GOT3 (cell line): ENCODE measurements at places on chromosomes 6 and 20.

DNA sequence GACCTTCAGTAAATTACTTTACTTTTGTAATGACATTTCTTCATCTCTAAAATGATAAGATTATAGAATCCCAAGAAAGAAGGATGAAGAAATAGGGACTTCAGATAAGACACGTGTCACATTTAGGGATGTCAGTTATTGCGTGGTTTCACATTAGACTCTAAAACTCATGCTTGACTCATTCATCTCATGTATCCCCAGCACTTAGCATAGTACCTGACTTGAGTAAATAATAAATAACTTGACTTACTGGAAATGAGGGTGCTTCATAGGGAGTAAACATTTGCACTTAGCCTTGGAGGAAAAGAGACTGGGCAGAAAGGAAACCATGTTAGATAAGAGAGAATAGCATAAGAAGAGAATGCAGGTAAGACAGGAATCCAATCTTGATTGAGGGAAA, 37.2 kb downstream of the VTA1 start:
- DNase-seq: no peak

GRCh38 chr6:32088487-32089049, 20.6 kb downstream of the TNXB start:
- no peak for DNase-seq

DNA sequence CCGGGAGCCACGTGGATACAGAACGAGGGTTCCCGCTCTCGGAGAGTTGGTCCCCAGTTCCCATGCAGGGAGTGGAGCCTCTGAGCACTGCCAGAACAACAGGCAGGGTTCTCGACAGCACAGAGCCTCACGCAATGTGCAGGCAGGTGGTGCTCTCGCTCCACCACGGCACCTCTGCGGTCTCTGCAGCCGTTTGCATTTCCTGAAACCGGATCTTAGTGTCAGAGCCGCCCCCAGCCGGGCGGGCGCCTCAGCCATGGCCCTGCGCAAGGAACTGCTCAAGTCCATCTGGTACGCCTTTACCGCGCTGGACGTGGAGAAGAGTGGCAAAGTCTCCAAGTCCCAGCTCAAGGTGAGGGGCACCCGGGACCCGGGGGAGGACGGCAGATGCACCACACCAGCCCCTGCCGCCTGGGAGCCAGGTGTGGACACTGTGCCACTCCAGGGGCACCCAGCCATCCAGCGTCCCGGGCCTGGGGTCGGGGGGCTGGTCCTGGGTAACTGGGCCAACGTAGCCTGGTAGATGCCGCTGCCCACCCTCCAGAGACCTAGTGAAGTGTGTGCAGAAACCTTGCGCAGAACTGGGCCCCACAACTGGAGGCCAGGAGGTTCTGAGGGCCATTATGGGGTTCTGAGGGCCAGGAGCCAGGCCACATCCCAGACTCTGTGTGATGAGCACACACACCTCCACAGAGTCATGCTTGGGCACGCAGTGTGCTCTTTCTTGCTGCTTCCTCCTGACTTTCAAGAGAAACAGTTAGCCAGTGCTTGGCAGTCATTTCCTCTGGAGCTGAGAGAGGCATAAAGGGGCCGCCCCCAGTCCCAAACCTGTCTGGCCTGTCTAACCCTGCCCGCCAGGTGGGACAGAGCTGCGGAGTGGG, at the start of gene DEF6:
Gene DEF6 (plus strand): TSS at position 218 of the 881 bp plus-strand sequence. CDS start 39 bp downstream, at position 257.
- no peak for DNase-seq

DNA sequence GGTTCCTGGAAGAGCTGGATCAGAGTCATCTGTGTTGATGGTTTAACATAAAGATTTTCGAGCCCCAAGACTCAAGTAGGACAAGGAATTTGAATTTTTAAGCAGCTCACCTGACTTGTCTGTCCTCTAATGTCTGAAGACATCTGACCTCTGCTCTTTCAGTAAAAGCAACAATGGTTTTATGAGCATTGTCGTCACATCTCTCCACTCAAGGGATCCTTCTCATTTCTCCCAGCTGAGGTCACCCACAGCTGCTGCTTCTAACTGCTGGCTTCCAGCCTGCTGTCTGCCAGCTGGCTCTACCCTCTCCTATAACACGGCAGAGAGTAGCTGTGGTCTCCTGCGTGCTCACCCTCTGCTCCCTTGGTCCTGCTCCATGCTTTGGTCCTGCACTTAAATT, 24.7 kb upstream of the HDAC2 start:
- DNase-seq: no peak

- no peak for DNase-seq
Measured at GRCh38 chr6:13671548-13672127, 40.0 kb downstream of the RANBP9 start.

GRCh38 chr6:129490521-129491255, 219.3 kb downstream of the ARHGAP18 start:
- no peak for DNase-seq

GRCh38 chr6:55469951-55470366, 109.0 kb downstream of the HMGCLL1 start:
- DNase-seq: no peak

DNA sequence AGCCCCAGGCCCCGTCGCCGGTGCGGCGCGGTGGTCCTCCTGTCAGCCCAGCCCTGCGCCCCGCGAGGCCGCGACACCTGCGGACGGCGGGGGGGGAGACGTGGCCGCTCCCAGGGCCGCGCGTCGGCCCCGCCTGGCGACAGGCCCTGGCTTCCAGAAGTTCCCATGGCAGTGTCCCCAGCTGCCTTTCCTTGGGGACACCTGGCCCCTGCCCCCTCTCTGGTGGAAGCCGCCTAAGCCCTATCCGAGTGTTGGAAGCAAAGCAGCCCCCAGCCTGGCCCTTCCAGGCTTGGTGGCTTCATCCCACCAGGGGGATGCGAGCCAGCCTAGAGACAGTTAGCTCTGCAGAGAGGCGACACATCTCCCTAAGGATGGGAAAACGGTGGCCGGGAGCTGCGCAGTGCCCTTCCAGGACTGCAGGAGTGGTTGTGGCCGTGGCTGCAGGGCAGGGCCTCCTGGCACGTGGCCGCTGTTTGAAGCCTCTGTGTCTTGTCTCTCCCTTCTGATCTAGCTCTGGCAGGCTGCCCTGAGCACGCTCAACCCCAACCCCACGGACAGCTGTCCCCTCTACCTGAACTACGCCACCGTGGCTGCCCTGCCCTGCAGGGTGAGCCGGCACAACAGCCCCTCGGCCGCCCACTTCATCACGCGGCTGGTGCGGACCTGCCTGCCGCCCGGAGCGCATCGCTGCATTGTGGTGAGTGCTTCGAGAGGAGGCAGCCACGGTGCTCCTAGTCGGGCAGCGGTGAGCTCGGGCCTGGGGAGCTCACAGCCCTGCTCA, 816 bp downstream of the NPEPL1 start:
- DNase-seq: no peak

DNA sequence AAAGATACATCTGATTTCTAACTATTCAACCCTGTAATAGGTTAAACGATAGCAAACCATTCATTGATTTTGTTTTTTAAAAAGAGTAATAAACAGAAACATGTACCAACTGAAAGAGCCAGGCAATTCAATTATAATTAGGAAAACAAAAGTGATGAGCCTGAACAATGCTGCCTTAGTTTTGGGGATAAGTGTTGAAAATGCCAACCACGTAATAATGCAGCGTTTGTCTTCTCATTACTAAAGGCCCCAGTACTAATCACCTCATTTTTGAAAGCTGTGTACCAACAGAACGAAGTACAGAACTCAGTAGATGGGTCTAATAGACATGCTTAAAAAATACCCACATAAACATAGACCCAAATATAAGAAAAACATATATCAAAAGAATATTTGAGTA, 663.6 kb upstream of the CHD6 start:
- DNase-seq: no peak

DNA sequence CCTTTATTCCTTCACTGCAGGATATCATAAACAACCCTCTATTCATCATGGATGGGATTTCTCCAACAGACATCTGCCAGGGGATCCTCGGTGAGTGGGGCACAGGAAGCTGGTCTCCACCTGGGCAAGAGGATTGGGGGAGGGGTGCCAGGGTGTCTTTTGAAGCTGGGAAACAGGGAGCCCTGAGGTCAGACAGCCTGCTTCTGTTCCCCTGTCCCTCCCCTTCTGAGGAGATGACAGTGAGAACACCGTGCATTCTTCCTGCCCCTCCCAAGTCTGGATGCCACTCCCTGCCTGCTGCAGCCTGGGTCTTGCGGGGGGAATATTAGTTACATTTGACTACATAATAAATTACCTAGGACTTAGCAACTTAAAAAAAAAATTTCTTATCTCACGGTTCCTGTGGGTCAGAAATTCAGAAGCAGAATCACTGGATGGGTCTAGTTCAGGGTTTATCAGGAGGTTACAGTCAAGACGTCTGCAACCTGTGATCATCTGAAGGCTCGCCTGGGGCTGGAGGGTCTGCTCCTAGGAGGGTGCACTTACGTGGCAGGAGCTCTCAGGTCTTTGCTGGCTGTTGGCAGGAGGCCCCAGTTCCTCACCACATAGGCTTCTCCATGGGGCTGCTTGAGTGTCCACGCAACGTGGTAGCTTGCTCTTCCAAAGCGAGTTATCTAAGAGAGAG, 11.4 kb downstream of the CAPN11 start:
- DNase-seq: no peak

GRCh38 chr20:54118220-54119001, 48.0 kb upstream of the BCAS1 start:
- no peak for DNase-seq

DNA sequence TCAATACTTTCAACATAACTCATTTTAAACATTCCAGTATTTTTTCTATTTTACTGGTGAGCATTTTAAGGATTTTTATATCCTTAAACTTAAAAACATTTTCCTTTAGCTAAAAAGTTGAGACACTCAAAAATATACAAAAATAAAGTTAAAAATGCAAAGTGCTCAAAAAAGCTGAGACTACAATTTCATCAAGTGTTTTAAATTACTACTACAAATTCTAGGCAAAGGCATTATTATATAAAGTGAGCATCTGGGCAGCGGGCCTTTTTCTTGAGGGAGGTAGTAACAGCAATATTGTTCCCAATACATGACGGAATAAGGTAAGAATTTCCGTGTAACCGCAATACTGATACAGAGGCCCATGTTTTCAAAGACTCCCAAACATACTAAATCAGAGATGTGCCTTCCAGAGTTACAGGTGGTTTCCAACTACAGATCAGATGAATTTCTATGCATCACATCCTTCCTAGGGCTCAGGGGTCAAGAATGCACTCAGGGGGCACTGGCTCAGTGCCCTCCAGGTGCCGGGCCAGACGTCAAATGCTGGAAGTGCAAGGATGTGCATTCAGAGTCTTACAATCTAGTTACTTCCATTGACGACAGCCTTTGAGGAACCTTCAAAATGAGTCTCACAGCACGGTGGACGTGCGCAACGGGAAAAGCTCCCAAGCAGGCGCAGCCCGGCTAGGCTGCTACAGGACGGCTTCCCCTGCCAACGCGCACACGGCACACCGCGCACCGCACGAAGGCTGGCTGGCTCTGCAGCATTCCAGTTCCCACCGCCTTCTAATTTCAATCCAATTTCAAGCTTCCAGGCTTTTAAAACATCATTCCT, 1.7 kb downstream of the PHF10 start:
- DNase-seq: no peak

DNA sequence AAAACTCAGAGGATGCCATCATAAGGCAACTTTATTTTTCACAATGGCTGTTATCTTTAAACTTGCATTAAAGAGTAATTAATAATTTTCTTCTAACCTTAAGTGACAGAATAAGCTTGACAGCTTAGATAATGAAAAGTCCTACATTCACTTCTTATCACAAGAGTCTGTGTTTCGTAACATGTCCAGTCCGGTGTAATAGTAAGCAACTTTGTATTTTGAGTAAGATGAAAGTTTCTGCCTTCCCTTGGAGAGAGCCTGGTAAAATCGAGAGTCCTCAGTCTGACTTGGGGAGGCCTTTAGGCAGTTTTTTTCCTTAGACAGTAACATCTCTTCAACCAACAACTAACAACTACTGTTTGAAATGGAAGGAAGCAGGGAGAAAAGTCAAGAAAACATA, 195.6 kb downstream of the GRM1 start:
- DNase-seq: no peak

DNA sequence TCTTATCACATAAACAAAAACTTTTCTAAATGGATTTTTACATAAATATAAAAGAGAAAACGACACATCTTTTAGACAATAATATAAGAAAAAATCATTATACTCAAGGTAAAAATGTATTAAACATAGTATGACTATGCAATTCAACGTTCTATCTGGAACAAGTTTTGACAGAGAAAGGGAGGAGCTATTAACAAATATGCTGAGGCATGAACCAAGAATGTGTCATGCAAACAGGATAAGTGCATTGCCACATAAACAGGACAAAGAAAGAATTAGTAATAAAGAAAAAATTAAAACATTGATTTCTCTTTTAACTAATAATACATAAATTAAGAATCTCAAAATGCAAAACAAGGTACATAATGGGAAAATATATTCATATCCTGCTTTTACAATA, 1353.4 kb upstream of the GJE1 start:
- no peak for DNase-seq

GRCh38 chr6:98946879-98947410, 801 bp downstream of the FBXL4 start:
- DNase-seq: no peak

DNA sequence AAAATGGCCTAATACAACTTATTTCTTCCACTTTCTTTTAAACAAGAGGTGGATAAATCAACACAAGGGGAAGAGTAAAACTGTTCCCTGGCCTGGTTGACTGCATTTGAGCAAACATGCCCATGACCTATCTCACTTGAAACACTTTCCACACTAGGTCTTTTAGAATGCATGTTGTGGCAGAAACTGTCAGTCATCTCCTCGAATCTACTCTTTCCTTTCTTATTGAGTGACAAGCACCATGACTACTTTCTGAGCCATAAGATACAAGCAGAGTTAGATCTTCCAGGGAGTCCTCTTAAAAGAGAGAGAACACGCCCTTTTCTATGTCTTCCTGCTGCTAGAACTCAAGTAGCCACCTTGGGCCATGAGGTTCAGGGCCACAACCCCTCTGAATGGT, 66.5 kb downstream of the PTPRT start:
- DNase-seq: no peak

GRCh38 chr6:134637847-134638437, 312.0 kb downstream of the ALDH8A1 start:
- DNase-seq: no peak

DNA sequence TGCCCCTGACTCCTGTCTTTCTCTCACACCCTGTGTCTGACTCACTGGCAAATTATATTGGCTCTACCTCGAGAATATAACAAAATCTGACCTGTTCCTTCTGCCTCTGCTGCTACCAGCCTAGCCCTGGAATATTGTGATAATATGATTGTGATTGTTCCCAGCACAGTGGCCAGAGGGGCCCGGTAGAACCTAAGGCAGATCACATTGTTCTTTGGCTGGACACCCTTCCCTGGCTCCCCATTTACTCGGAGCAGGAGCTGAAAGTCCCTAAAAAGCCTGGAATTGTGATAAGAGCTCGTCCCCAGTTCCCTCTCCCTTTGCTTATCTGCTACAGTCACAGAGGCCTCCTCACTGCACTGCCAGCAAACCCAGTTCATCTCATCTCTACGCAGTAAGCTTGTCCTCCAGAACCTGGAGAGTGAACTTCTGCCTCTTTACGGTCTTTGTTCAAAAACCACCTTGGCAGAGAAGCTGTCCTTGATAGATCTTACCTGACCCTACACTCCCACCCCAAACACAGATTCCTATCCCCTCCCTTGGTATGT, 21.8 kb downstream of the SERPINB6 start:
- DNase-seq: no peak

GRCh38 chr20:41234546-41234945, 83.0 kb downstream of the ZHX3 start:
- no peak for DNase-seq
